ENCODE measurements at places on chromosomes 16 and 17. TPM values are rescaled to one million over a fixed set of nuclear protein-coding genes. Genes with fewer than 3 reads are reported as not detected.

DNA sequence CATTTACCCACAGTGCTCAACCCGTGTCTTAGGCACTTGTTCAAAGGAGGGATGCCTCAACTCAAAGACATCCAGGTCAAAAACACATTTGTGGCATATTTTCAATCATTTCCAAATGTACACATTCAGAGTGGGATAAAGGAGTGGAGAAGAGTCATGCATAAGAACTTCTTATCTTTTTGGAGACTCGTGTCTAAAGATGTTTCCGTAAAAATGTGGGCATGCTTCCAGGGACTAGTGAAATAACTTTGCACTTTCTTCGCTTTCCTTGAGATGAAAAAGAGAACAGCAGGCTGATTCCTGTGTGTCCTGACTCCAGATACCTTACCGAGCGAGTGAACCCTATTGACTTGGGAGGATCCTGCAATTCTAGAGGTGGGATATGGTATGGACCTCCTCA lies 256.6 kb upstream of the KCNJ16 start:
- no peak for DNase-seq

DNA sequence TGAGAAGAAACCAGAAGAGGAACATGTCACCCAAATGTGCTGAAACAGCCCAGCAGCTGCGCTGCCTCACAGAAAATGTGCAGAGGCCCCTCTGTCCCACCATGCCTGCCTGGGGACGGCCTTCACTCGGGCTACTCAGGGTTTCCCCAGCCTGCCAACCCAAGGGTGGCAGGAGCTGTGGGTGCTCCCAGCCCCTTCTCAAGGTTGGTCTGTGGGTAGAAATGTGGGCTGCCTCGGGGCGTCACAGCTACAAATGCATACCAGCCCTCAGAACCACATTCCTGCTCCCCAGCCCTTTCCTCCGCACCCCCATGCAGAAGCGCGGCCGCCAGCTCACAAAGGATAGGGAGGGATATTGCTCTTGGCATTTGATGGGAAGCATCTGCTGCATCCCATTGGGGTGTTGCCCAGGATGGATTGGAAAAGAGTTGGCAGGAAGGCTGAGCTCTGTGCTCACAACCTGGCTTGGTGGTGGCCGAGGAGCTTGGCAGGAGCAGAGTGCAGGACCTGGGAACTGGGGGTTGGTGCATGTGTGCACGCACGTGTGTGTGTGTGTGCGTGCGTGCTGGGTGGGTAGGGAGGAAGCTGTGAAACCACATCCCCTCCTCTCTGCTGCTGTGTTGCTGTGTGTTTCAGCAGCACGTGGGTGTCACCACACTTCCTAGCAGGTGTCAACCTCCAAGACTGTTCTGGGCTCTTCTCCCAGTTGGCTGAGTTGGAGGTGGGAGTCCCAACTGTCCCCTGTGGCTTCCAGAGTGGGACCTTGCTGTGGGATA lies 304.4 kb downstream of the SEC14L1 start:
- DNase-seq: peak; percentile 80

Gene MARVELD3
- total RNA-seq: 0.22 TPM

DNA sequence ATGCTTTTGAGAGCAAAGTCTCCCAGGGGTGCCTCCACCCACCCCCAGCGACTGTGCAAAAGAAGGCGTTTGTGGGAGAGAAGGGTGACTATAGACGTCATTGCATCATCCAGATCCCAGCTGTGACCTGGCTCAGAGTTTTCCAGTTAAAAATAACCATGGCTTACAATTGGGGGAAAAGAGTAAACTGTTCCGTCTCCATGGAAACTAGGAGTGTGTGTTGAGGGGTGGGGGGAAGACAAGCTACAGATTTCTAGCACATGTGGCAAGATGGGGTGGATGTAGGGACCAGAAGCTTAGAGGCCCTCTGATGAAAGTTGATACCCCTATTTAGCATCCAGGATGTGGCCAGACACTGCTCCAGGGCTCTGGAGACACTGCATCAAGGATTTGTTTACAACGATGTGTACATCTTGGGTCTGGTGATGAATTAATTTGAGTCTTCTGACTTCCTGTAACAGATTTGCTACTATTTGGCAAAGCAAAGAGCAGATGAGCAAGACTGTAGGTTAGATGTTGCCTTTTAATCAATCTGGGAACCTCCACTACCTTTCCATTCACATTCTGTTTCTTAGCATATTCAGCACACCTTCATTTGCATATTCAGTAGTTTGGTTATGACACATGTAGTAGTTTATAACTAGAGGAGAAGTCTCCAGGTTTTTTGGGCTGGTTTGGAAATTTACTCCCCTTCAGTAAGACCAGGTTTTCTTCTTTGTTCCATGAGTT lies 6.2 kb upstream of the DUSP14 start:
- DNase-seq: peak; percentile 14

GRCh38 chr17:50375858-50376538 lies 3.0 kb downstream of the EME1 start:
- no peak for DNase-seq

Gene OR1D2
- total RNA-seq: not detected

DNA sequence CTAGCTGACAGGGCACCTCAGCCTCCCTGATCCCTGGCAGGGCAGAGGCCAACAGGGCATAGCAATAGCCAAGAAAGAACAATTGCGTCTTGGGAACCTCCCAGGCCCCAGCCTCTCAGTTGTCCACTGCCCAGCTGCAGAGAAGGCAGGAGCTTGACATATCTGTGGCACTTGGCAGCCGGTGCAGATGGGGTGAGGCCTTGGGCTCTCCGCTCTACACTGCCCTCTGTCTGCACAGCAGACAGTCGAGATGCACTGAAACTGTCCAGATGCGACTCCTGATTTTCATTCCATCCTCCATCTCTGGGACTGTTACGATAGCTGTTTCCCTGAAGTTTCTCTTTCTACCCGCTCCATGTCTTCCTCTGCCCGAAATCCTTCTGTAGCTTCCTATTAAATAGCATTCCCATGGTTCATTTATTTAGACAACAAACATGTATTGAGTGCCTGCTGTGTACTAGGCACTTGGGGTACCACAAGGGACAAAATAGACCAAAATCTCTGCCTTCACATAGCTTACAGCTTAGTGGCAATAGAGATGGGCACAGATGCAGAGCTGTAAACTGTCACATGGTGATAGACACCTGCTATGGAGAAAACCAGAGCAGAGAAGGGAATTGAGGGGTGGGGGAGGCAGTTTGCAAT lies 3.3 kb downstream of the POLR3E start:
- peak; percentile 67 for DNase-seq

DNA sequence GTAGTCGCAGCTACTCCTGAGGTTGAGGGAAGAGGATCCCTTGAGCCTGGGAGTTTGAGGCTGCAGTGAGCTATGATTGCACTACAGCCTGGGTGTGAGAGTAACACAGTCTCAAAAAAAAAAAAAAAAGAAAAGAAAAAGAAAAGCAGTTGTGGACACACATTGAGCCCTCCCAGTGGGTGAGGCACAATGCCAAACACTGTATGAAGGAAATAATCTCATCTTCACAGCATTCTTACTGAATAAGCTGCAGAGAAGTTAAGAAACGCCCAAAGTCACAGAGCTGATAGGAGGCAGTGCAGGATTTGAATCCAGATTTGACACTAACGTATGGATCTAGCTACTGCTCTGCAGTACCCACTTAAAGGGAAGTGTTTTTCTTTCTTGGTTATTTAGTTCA lies 5.9 kb upstream of the LYZL6 start:
- DNase-seq: no peak

DNA sequence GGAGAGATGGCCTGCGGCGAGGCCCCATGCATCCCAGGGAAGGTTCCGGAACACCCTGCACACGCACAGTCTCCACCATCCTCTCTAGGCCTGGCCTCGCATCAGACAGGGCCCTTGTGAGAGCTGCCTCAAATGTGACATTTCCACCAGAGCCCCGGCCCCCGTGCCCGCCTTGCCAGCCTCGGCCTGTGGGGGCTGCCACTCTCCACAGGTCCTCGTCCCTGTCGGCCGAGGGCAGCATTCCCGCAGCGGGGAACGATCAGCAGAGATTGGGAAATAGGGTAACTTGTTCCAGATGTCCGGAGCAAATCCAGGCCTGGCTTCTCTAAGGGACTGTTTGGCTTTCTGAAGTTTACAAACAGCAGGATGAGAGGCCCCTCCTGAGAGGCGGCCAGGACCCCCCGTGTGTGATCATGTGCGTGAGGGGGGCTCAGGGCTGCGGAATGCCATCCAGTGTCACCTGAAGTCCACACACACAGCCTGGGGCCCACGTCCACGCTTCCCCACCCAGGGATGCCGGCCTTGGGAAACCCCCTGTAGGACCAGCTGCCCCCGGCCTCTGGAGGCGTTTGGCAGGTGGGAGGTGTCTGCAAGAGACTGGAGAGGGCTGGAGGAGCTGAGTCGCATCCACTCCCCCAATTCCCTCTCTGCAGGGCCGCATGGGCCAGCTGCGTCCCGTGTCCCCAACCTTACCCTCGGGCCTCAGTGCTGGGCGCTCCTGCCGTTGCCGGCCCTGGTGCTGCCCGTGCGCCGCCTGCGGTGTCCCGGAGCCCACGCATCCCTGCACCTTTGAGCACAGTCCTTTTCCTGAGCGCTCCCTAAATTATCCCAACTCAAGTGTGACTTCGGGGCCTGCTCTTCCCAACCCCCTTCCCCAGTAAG lies 70.4 kb downstream of the ZDHHC7 start:
- DNase-seq: no peak

DNA sequence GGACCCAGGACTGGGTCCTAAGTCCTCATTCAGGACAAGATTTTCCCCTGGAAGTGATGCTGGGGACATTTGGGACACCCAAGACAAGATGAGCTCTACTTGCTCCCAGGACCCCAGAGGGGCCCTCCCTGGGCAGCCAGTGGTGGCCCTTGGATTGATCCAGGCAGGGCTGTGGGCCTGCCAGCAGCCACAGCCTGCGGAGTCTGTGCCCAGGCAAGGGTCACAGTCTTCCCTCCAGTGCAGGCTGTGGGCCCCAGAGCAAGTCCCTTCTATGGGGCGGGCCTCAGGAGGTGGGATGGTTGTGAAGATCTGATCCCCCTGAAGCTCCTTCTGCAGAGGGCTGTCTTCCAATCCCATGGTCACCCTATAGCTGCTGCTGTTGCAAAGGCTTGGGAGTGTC lies 12.6 kb downstream of the CA7 start:
- no peak for DNase-seq

Data from lung microvascular endothelial cell (primary cell).